Fibroblast of lung (primary cell): ENCODE measurements at places on chromosomes 6 and 20. TPM values are rescaled to one million over a fixed set of nuclear protein-coding genes. Genes with fewer than 3 reads are reported as not detected.

GRCh38 chr6:7461416-7461815 is 71.8 kb downstream of the RIOK1 start:
- peak; percentile 35 for DNase-seq

The OXT gene
- polyA plus RNA-seq = not detected in 2 replicates

DNA sequence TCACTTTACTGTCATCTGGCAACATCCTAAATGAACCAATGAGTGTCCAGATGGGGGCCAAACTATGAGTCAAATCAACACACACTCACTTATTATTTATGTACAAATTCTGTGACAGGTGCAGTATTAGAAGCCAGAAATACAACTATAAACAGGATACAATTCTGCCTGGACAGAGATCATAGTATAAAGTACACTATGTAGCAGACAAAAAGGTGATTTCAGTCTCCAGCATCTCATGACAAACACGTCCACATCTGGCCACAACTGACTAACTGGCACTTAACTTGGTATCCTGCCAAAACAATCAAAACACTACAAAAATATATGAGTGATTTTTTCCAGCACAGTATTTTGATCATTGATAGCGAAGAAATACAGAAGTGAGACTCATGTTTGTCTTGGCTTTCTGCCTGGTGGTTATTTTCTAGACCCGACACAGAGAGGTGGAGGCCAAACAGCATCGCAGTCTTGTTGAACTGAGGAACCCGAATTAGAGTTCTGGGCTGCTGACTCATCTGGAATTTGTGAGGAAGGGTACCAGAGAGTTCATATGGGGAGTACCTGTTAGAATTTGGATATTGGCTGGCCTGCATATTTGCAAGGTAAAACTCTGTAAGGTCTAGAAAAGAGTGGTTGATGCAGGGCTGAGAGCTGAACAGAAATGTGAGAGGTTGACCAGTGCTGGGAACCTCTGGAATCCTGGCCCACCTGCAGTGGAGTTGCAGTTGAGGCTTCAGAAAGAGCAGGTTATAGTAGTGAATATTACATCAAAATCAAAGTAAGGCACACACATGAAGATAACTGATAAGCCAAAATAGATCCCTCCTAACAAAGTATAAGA is 475.2 kb downstream of the PTPRT start:
- no peak for DNase-seq

DNA sequence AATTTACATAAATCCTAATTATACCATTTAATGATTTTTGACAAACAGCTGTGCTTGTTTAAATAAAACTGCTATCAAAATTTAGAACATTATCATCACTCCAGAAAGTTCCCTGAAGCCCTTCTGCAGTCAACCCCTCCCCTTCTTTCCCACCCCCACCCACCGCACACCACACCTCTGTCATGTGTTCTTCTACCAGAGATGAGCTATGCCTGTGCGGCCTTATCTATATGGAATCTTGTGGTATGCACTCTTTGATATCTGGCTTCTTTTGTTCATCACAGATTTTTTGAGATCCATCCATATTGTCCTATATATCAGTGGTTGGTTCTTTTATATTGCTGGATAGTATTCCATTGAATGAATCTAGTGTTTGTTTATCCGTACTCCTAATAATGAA is 7.2 kb downstream of the MYLIP start:
- DNase-seq = no peak

DNA sequence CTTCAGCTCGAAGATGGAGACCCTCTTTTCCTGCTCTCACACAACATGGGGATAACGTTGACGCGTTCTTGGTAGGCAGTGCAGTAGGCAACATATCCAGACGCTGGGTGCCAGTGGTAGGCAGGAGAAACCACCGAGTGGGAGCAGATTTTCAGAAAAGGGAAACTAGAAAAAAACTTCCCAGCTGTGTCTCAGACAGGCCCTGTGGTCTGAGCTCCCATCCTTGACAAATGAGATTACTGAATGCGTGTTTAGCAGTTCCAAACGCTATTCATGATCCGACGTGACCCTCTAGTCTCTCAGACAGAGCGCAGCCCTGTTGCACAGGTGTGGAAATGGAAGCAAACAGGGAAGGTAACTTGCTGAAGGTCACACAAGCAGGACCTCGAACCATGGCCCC is 83.9 kb upstream of the DUSP22 start:
- no peak for DNase-seq

DNA sequence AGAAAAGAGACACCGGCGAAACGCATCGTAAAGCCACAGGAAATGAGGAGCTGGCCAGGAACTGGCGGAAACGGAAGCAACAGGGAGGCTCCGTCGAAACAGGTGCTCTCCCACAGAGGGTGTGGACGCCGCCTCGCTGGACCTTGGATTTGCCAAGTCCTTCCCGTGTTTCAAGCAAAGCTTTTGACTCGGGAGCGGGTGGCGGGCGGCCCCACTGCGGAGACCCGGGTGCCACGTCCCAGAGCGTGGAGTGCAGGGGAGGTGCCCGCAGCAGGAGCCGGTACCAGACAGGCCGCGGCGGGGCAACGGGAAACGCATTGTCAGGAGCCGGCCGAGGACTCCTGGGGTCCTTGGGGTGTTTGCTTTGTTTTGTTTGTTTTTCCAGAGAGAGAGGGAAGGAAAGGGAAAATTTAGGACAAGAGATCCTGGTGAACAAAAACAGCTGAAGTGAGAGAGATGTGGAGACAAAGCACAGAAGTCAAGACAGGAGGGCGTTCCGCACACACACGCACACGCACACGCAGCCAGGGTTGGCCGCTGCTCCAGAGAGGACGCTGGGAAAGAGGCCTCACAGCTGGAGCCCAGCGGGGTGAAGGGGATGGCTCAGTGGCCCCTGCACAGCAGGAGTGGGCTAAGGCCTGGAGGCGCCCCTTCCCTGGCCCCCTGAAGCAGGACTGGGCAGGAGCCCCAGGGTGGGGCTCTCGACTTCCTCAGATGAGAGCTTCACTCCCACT is 50.9 kb upstream of the CHRNA4 start:
- DNase-seq = no peak

DNA sequence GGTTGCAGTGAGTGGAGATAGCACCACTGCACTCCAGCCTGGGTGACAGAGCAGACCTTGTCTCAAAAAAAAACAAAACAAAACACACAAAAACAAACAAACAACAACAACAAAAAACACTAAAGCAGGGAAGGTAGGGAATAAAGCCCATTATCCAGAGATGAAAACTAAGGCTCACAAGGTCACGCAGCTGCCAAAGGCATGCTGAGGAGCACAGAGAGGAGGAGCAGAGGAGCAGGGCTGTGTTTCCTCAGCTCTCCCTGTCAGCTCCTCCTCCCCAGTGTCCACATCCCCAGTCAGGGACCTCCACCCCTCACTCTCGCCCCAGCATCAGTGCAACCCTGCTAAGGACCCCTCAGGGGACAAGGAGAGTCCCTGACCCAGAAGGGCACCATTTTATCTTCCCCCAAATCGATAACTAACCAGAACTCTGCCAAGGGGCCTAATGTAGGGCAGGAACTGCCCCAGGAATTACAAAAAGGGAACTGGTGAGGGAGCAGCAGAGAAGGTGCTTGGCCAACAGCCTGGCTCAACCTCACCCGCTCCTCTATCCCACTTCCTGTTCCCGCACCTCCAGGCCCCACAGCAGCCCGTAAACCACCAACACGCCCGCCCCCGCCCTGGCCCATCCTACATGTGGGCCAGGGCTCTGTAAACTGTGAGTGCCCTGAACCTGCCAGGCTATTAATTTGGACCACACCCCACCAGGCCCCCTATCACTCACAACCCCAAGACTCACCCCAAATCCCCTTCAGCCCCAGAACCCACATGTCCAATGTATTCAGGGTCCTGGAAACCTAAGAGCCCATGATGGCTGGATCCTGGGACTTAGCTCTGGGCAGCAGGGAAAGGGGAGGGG is 9.0 kb downstream of the TEAD3 start:
- DNase-seq = peak; percentile 75

DNA sequence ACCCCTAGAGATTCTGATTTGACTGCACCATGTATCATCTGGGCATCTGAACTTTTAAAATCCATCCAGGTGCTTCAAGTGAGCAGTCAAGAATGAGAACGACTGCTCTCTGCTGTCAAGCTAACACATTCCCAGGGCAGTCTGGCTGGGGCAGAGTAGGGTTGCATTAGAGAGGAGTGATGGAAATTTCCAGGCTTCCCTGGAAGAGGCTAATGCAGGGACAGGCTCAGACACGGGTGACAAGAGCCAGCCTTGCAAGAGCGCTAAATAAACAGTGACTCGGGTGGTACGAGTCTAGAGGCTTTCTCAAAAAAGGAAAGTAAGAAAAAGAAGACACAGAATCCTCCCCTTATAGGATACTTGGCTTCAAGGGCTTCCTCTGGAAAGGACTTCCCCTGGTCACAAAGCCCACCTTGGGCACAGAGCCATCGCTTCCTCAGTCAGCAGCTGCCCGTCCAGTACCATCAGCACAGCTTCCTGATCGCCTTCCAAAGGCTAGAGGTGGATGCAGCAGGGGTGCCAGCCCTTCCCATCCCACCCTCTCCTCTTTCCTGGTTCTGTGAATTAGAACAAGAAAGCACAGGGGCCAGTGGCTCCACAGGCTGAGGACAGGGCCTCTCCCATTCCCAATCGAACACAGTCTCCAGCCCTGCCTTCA is 177.4 kb upstream of the RREB1 start:
- DNase-seq = no peak

GRCh38 chr6:30889921-30890645 is 5.8 kb downstream of the DDR1 start:
- DNase-seq = no peak

The GPX5 gene
- not detected in 2 replicates for polyA plus RNA-seq

GRCh38 chr6:154638369-154638768 is 94.8 kb upstream of the SCAF8 start:
- peak; percentile 85 for DNase-seq

- DNase-seq = no peak
These were observed 130.7 kb downstream of the LRFN2 start for GRCh38 chr6:40456390-40457013.

- DNase-seq = no peak
These were observed 25.0 kb downstream of the MYH7B start for GRCh38 chr20:34980543-34981233.

The UBE2C gene
- 23.7 and 104 TPM in 2 replicates for polyA plus RNA-seq

The MYBL2 gene
- polyA plus RNA-seq = 2.7 and 7.8 TPM in 2 replicates

GRCh38 chr6:100382767-100383195 is 81.9 kb downstream of the SIM1 start:
- DNase-seq = peak; percentile 23

The MACROD2 gene
- 0.28 and 0.54 TPM in 2 replicates for polyA plus RNA-seq

The EPPIN gene
- not detected in 2 replicates for polyA plus RNA-seq

DNA sequence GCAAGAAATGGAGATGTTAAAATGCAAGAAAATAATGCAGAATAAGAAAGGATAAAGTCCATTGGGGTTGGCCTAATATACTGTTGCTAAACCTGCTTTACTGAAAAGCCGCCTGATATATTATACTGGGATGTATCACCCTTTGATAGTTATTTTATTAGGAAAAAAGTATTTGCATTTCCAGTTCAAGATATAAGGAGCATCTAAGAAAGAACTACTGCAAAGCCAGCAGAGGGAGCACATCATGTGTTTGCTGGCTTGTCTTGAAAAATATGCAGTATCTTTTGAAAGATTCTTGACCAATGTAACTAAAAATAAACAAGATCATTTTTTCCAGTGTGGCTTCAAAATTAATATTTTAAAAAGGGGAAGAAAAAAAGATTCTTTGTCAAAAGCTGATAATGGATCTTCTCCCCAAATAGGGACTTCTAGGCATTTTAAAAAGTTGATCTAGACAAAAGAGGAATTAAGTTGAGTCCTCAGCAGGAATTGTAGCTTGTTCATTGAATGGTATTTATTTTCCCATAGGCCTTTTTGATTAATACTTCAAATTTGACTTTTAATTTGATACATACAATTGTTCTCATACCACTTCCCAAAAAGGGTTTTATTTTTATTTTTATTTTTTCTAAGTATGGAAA is 214.9 kb downstream of the ZFAND3 start:
- peak; percentile 83 for DNase-seq

The BCAS4 gene
- polyA plus RNA-seq = 14.1 and 26.0 TPM in 2 replicates

- no peak for DNase-seq
These were observed 14.7 kb upstream of the TRIM26 start for GRCh38 chr6:30227763-30228487.

DNA sequence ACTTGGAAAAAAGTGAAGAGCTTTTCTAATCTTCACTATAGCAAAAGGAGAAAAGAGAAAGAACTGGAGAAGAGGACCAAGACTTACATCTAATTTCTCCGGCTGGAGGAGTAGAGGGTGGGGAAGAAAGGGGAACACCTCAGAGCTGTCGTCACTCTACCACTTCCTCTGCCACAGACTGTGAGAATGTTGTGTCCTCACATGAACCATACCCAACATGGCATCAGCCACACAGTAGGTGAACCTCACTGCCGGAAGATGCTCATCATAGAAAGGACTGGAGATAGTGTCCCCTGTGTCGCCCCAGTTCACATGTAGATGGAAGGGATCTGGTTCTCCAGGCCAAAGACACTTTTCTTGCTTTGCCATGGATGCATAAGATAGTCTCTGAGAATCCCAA is 604.4 kb upstream of the NOX3 start:
- DNase-seq = no peak

The GRM1 gene
- polyA plus RNA-seq = 0.03 TPM in 1 of 2 replicates, not detected in the other

The TREML2 gene
- polyA plus RNA-seq = not detected in 2 replicates

- peak; percentile 69 for DNase-seq
These were observed 40.4 kb upstream of the HMGA1 start for GRCh38 chr6:34196116-34196832.

DNA sequence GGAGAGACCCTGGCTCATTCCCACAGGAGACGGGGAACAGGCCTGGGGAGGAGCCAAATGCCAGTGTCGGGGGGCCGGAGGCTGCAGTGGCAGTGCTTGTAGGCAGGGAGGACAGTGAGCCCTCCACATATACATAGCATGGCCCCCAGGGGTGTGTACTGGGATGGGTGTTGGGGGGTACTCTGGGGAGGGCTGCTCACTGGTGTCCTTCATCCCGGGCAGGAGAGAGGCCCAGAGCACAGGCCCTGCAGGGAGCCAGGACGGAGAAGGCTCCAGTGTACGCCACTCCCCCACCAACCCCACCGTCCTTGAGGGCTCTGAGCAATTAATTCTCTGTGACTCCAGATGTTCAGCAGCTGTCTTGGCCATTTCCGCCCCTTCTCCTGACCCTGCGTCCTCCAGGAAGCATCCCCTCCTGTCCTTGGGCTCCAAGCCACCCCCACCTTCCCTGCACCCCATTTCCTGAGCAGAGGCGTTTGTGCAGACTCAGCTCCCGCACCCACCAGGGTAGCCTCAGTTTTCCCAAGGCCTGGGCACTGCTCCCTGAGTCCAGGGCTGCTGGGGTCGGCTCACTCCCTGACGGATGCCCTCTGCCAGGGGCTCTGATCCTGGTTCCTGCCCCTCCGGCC is 3.4 kb upstream of the ABHD16B start:
- DNase-seq = peak; percentile 22

DNA sequence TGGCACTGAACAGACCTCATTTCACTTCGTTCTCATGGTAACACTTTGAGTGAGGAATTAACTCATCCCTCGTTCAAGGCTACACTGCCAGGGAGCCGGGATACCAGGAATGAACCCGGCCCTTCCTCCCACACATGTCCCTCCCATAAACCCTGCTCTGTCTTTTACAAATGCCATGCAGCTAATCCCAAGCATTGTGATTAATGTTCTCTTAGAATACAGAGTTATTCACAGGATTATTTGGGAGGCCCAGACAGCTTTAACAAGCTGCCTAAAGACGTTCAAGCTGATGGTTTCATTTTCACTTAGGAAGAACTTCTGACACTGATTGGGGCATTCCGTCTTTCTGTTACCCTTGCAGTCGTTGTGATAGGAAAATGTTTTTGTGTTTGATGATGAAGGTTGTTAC is 42.5 kb upstream of the CD83 start:
- peak; percentile 50 for DNase-seq

GRCh38 chr6:116330511-116330910 is 40.2 kb upstream of the DSE start:
- DNase-seq = no peak
